ENCODE measurements at places on chromosomes 3 and 15. TPM values are rescaled to one million over a fixed set of nuclear protein-coding genes. Genes with fewer than 3 reads are reported as not detected.

CDHR4 gene
- not detected for total RNA-seq

MANF gene
- 46.1 TPM for total RNA-seq

SOX14 gene
- not detected for total RNA-seq

PTH1R gene
- 12.7 TPM for total RNA-seq

TRPM1 gene
- not detected for total RNA-seq

RTP4 gene
- total RNA-seq: 1.2 TPM

LRTM1 gene
- total RNA-seq: not detected

COL8A1 gene
- 14.1 TPM for total RNA-seq

GPR87 gene
- total RNA-seq: not detected

CRABP1 gene
- not detected for total RNA-seq

DAPK2 gene
- 47.9 TPM for total RNA-seq

CISH gene
- total RNA-seq: 13.2 TPM

SHF gene
- total RNA-seq: 3.9 TPM

ATP10A gene
- total RNA-seq: 1.7 TPM

GOLGA8S gene
- 0.30 TPM for total RNA-seq

CCDC174 gene
- 9.7 TPM for total RNA-seq

HTR3E gene
- not detected for total RNA-seq

EFCC1 gene
- 2.3 TPM for total RNA-seq

VGLL3 gene
- total RNA-seq: 4.5 TPM

IQCF5 gene
- not detected for total RNA-seq

ABHD17C gene
- total RNA-seq: 7.5 TPM

EIF4A2 gene
- total RNA-seq: 422 TPM

CPEB1 gene
- total RNA-seq: 1.9 TPM

FOXL2 gene
- total RNA-seq: not detected

MNS1 gene
- 1.0 TPM for total RNA-seq

ADAMTS17 gene
- total RNA-seq: 1.4 TPM

ARGFX gene
- total RNA-seq: not detected

UBA7 gene
- 23.1 TPM for total RNA-seq

CLRN1 gene
- not detected for total RNA-seq

FBN1 gene
- total RNA-seq: 41.0 TPM

DHX36 gene
- 25.1 TPM for total RNA-seq

VPS39 gene
- 43.0 TPM for total RNA-seq

HGD gene
- total RNA-seq: not detected

CFAP92 gene
- total RNA-seq: 0.49 TPM

CLDN11 gene
- total RNA-seq: 2.7 TPM

PTX3 gene
- 0.16 TPM for total RNA-seq

GNL3 gene
- total RNA-seq: 28.8 TPM

SLC6A20 gene
- not detected for total RNA-seq

ARPIN gene
- total RNA-seq: 12.0 TPM

C3orf80 gene
- total RNA-seq: 0.22 TPM

STX19 gene
- not detected for total RNA-seq

NLGN1 gene
- total RNA-seq: 8.0 TPM

UROC1 gene
- not detected for total RNA-seq

EPHB3 gene
- 1.6 TPM for total RNA-seq

GABRB3 gene
- 2.2 TPM for total RNA-seq

AGBL1 gene
- not detected for total RNA-seq

ACP3 gene
- 2.0 TPM for total RNA-seq

PFN2 gene
- total RNA-seq: 71.2 TPM

TM6SF1 gene
- 5.0 TPM for total RNA-seq

TBC1D21 gene
- not detected for total RNA-seq

All from Right ventricle myocardium inferior (tissue), 1 donor.